Right hindlimb (tissue), 1 donor: ENCODE measurements at places on chromosomes 7 and 10.

DNA sequence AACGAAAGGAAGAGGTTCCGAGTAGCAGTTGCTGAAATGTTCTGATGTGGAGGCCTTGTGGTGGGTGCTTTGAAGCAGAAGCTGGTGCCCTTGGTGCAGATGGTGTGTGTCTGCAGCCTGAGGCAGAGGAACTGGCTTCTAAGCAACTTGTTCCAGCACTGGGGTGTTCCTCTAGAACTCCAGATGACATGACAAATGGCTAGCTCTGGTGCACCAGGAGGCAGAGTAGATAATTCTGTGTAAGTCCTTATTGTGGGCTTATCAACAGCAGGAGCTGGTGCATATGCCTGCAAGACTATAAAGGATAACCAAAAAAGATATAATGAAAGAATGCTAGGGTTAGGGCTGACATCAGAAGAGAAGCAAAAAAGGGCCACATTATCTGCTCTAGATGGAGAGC lies 76.5 kb downstream of the ARL5B start:
- DNase-seq = no peak

GRCh38 chr10:124220547-124220946 lies 127.1 kb upstream of the CHST15 start:
- DNase-seq = no peak

DNA sequence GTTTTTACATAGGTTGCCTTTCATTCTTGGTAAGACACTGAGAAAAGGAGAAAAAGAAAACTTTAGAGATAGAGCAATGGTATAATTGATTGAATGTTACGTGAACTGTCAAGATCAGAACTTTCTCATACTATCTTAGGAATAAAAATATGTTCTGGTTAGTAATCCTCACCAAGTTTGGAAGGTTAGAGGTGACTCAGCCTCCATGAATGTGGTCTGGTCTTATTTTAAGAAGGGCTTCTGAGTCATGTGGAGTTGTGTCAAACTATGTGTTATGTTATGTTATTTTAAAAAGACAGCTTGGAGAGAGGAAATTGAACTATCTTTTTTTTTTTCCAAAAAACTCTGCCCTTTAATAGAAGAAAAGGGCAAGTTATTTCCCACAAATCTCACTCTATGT lies 458.6 kb upstream of the KLF6 start:
- DNase-seq = no peak

GRCh38 chr10:70578371-70578947 lies 24.1 kb downstream of the PRF1 start:
- DNase-seq = no peak

DNA sequence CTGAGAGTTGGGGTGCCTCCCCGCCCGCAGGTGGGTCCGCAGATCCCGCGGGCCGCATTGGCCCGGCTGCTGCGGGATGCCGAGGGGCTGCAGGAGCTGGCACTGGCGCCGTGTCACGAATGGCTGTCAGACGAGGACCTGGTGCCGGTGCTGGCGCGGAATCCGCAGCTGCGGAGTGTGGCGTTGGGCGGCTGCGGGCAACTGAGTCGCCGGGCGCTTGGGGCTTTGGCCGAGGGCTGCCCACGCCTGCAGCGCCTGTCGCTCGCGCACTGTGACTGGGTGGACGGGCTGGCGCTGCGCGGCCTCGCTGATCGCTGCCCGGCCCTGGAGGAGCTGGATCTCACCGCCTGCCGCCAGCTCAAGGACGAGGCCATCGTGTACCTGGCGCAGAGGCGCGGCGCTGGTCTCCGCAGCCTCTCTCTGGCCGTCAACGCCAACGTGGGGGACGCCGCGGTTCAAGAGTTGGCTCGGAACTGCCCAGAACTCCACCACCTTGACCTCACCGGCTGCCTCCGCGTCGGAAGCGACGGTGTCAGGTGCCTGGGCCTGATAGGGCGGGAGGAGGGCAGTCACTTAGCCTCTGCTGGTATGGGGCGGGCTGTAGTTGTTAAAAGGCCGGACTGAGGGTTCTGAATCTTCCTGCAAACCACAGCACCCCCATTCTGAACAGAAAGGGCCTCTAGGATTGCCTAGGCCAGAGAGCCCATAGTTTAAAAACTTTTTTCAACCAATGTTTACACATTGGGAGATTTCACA lies 1.3 kb downstream of the FBXL15 start:
- DNase-seq = peak; percentile 32

GRCh38 chr7:2045559-2046405 lies 187.0 kb downstream of the MAD1L1 start:
- no peak for DNase-seq

DNA sequence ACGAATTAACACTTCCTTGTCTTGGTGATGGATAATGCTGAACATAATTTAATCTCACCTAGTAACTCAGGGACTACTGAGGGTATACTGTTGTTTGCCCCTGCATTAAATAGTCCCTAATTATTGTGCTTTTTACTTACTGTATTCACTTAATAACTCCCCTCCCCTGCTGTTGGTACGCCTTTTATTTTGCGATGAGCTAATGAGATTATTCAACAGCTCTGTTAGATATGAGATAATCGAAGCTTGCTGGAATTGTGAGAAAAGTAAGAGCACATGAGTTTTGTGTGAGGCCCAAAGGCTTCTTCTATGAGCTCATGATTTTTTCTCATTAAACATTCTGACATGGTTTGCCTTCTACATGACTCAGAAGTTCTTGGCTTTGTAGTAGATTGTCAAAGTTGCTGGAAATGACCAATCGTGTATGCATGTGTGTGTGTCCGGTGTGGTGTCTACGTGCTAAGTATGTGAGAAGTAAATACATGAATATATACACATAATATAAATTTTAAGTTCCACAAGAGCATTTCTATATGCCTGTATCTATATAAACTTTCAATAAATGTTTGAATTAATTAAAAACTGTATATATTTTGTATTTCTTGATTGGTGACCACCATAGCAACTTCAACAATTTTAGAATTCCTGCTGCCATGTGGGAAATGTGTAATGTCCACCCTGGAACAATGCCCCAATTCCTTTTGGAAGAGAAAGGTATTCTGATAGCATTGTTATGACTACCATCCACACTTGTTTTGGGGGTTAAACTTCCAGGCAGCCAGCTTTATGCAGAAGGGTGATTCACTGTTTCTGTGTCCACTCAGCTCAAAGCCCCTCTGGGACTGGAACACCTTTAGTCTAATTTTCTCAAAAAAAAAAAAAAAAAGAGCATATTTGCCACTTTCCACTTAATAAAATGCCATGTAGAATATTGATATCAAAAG lies 106.2 kb downstream of the SAMD9 start:
- no peak for DNase-seq

- DNase-seq = no peak
Observed at GRCh38 chr7:129730159-129730558, 118.6 kb downstream of the NRF1 start.

DNA sequence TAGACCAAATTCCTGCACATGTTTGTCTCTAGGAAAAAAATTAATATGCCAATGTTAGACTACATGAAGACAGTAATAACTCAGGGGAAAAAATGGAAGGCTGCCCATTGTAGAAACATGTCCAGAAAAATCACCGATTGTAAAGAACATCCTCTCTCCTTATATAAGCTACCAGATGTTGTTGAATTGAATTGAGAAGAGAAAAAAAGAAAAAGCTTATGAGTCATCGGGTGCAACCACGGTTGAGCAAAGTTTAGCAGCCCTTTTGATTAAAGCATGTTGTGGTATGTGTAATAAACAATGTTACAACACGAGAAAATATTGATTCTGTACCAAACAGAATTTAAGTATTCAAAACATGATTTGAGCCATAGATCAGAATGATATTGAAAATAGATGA lies 102.3 kb upstream of the ARHGAP21 start:
- DNase-seq = no peak

DNA sequence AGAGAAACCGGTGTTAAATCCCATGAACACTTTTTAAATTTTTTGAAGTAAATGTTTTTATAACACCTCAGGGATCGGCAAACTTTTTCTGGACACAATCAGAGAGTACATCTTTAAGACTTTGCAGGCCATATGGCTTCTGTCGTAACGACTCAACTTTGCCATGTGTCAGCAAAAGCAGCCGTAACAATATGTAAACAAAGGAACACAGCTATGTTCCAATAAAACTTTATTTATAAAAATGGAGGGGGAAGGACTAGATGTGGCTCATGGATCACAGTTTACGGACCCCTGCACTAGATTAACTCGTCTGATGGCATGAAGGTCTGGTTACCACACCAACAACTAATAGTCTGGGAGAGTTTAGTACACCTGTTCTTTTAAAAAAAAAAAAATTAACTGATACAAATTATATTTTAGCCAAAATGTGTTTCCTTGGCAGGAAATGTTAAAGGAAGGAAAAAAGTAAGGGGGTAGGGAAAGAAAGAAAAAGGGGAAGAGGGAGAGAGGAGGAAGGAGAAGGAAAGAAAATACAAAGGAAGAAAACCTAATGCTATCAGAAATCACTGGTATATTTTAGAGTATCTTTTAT lies 50.2 kb downstream of the ABI1 start:
- DNase-seq = no peak
